T-helper 2 cell (primary cell): ENCODE measurements at places on chromosomes 16 and 17.

DNA sequence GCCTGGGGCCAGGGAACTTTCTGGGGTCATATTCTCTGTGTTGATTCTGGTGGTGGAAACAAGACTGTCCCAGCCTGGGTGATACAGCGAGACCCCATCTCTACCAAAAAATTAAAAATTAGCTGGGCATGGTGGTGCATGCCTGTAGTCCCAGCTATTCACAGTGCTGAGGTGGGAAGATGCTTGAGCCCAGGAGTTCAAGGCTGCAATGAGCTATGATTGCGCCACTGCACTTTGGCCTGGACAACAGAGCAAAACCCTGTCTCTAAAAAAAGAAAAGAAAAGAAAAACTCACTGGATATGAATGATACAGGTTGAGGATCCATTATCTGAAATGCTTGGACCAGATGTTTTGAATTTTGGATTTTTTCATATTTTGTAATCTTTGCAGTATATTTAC lies 13.6 kb downstream of the SCGB1C2 start:
- DNase-seq = no peak

GRCh38 chr17:61076621-61077031 lies 323.0 kb upstream of the TBX2 start:
- DNase-seq = no peak

DNA sequence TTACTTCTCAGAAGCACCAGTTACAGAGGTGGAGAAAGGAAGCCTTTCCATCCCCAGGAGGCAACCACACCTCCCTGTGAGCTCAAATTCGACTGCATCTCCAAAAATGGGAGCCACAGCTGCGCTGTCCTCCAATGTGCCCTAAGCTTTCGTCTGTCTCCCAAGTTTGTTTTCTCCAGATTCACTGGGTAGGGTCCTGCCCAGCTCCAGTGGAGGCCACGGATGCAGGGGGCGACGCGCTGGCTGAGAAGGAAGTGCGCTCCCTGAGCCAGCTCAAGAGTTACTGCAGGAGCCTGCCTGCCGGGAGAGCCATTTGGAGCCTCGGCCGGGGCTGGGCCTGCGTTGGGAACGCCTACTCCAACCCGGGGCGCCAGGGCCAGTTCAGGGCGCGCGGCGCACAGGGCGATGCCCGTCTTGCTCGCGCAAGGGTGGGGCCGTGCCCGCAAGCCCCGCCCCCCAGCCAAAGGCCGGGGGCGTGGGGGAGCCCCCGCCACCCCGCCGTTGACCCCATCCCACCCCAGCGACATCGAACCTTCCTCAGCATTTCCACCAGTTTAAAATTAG lies 19.5 kb downstream of the SIAH1 start:
- peak; percentile 52 for DNase-seq

DNA sequence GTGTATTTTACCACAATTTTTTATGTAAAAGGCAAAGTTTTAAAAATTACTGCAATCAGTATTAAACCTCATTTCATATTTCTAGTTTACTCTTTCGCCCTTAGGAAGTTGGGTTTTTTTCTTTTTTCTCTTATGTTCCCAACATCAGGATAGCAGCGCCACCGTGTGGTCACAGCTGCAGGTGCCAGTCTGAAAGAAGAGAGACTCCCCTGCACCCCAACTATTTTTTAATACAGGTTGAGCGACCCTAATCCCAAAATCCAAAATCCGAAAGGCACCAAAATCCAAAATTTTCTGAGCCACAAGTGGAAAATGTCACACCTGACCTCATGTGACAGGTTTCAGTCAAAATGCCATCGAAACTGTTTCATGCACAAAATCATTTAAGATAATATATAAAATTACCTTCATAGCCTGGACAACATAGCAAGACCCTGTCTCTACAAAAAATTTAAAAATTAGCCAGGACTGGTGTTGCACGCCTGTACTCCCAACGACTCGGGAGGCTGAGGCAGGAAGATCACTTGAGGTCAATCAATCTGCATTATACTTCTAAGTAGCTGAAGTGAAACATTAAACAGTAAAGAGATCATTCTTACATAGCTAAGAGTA lies 21.8 kb upstream of the ASGR2 start:
- DNase-seq = peak; percentile 72

- DNase-seq = peak; percentile 56
Measured at GRCh38 chr17:52145476-52145875, 13.0 kb downstream of the CA10 start.

DNA sequence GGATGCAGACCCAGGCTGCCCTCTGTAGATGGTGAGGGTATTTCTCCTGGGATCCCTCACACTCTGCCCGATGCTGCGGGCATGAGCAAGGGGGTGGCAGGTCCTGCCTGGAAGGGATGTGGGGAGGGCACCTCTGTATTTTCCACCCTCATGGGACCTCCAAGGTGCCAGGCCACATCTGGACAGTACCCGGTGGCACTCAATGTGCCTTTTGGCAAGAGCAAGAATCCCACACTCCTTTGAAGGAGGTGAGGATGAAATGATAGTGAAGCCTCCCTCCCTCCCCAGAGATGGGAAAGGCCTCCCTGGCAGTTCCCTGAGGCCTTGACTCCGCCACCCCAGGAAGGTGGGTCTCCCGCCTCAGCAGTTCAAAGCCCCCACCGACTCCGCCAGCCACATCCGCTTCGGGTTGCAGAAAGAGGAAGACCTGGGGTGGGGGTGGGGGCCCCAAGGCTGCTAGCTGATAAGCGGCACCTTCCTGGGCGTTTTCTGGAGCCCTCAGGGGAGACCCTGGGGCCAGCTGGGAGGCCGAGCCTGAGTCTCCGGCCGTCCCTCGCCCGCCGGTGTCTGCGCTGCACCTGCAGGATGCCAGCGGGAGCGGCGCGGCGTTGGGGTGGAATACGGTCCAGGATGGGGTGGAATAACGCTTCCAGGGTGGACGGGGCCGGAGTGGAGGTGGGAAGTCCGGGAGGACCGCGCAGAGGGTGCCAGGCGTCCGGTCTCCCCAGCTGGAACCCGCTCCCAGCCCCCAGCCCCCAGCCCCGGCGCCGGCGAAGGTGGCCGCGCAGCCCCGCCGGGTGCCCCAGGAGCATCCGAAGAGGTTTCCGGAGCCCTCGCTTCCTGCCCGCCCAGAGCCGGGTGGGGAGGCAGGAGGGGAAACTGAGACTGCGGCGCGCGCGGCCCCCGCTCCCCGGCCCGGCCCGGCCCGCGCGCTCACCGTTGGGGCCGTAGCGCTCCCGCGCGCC lies 718 bp downstream of the ATP2A3 start:
- DNase-seq = peak; percentile 71

- DNase-seq = no peak
Measured at GRCh38 chr16:86343796-86344585, 166.3 kb upstream of the FOXF1 start.

DNA sequence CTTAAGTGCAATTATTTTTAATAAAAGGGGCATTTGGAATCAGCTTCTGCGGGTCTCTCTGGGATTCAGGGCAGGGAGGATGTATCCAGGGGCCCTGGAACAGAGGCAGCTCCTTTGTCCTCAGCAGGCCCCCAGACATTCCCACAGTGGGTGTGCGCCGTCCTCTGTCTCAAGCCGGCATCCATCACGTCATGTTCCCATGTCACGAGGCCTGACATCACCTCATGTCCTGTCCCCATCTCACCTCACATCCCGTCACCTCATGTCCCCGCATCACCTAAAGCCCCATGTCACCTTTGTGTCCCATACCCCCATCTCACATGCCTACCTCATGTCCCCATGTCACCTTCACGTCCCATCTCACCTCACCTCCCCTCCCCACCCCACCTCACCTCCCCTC lies 18.5 kb downstream of the GAA start:
- no peak for DNase-seq

DNA sequence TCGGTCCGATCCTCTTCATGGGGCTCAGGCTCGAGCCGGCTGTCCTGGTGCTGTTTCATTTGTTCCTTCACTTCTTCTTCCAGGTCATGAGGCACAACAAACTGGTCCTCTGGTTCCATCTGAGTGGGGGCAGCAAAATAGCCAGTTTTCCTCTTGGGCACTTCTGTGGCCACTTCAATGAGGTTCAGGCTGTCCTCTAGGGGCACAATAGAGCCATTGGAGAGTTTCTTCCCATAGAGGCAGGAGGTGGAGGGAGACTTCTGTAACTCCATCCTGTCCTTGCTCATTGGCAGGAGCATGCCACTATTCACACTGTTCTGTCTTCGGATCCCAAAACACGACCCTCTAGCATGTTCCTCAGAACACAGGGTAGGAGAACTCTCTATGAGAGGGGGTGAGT lies 22.9 kb downstream of the MARVELD3 start:
- no peak for DNase-seq

DNA sequence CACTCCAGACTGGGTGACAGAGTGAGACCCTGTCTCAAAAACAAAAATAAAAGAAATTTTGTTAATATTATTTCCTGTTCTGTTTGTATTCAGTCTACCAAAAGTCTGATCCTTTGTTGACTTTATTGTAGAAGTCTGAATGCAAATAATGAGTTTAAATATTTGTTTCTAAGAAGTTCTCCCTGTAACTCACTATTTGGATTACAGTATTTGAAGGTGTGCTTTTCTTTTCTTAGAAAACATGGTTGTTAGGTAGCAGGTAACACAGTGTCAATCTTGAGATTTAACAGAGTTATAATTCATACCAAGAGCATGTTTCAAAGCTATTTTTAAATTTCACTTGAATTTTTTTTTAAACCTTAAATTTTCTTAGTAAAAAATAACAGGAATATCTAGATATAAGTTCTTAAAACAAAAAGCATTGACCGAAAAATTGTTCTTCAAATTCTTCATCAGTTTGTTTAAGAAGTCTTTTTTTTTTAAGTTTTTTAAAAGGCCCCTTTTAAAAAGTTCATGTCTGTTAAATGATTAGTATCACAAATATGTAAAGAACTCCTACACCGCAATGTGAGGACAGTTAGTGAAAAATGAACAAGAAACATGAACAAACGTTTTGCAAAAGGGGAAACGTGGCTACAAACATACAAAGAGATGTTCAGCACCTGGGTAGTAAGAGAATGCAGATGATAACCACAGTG lies 35.0 kb downstream of the GAN start:
- DNase-seq = no peak

- DNase-seq = no peak
Measured at GRCh38 chr16:1656808-1657617, 21.1 kb upstream of the JPT2 start.

- DNase-seq = peak; percentile 17
Measured at GRCh38 chr17:57747221-57748017, 2.3 kb upstream of the CCDC182 start.

- DNase-seq = no peak
Measured at GRCh38 chr17:57498443-57498842, 242.1 kb downstream of the MSI2 start.

DNA sequence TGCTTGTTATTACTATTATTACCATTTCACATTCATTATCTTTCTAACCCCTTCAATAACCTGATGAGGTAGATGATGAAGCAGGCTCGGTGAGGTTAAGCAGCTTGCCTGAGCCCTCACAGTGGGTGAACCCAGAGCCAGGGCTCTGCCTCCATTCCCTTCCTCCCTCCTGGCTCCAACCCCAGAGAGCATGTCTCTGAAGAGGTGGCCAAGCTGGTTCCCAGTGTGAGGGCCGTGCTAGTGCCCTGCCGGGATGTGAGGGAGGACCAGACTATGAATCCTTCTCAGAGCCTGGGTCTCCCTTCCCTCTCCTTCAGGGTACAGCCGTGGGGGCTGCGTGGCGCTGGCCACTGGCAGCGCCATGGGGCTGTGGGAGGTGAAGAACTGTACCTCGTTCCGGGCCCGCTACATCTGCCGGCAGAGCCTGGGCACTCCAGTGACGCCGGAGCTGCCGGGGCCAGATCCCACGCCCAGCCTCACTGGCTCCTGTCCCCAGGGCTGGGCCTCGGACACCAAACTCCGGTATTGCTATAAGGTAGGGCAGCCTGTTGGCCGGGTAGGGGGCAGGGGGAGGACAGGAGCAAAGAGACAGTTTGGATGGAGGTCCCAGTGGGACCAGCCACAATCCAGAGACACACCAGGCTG lies 49.6 kb downstream of the MRC2 start:
- DNase-seq = no peak

DNA sequence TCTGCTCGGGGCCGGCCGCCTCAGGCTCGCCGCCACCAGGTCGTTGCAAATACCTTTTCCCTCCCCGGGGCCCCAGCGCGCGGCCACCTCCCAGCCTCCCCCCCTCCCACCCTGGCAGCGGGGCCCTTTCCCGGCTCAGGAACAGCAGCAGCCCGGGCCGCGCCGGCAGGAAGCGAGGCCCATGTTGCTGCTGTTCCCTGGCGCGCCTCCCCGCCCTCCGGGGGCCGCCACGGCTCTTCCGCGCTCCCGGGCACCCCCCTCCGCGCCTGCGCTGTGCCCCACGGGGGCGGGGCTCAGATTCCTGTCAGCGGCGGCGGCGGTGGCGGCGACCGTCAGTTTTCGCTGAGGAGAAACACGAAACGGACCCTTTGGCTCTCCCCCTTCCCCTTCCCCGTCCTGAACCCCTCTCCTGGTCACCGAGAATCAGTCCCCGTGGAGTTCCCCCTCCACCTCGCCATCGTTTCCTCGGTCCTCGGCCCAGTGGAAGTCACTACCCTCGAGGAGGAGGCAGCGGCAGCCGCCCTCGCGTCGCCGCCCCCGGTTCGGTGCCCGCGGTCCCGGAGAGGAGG lies at the start of gene NFAT5:
NFAT5 (plus strand) TSS at position 296 of the 569 bp plus-strand sequence. CDS start 336 bp downstream, outside the sequence.
- peak; percentile 83 for DNase-seq

DNA sequence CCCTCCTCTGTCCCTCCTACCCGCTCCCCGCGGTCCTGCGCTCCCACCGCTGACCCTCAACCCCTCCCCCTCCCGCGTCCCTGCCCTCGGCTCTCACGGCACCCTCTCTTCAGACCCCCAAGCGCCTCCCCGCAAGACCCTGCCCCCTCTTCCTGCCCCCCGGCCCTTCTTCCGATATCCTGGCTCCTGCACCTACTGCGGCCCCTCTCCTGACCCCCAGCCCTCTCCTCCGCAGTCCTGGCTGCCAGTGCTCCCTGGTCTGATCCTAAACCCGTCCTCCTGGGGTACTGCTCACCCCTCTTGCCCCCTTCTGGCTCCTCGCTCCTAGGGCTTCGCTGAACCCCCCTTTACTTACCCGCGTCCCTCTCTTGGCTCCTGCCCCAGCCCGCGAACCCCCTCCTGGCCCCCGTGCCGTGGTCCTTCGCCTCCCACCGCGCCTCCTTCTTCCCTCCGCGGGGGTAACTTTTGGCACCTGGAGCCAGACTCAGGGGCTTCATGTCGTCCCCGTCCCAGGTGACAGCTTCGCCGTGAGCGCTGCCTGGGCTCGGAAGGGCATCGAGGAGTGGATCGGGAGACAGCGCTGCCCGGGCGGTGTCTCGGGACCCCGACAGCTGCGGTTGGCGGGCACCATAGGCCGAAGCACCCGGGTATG lies 839 bp downstream of the NKD1 start:
- DNase-seq = no peak
